SJCRH30 (cell line): ENCODE measurements at places on chromosomes 7 and 10. TPM values are rescaled to one million over a fixed set of nuclear protein-coding genes. Genes with fewer than 3 reads are reported as not detected.

The SHH gene
- total RNA-seq, result not detected in 2 replicates

The BAMBI gene
- total RNA-seq, result 3.8 and 4.3 TPM in 2 replicates

The KAZALD1 gene
- total RNA-seq, result 55.7 and 58.1 TPM in 2 replicates

The AEBP1 gene
- 13.4 and 17.8 TPM in 2 replicates for total RNA-seq

- no peak overlapping the region for H3K27ac ChIP-seq
- H3K36me3 ChIP-seq, result no peaks in the 10 kb centered on the region
- no peak overlapping the region for H3K4me3 ChIP-seq
These were observed 139.0 kb downstream of the HERPUD2 start for GRCh38 chr7:35555934-35556333.

DNA sequence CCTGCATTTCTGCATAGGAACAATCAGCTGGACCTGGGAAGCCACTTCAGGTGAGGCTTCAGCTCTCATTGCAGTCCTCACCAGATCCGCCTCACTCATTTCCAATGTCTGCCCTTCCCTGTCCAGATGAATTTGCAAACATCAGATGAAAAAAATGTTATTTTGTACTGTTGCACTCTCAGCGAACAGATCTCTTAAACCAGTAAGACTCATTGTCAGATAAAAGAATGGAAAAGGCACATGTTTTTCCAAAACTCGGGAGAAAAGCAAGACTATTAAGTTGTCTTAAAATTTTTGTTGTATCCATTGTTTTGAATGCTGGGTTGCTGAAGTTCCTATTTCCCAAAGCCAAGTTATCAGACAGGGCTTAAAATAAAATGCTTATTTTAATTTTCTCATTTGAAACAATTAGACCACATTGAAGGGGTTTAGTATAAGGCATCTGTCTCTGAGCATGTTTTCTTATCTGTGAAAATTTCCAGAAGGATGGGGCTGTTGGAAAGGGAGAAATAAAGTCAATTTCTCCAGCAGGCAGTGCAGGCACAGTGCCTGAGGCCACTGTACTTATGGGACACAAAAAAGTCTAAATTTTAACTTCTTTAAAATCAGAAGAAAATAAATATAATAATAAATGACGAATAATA is 396.8 kb downstream of the KCNMA1 start:
- H3K4me1 ChIP-seq, result peaks cover 29% of the 10 kb centered on the region
- DNase-seq, result no peak
- H3K4me3 ChIP-seq, result no peak overlapping the region
- H3K36me3 ChIP-seq, result no peaks in the 10 kb centered on the region

DNA sequence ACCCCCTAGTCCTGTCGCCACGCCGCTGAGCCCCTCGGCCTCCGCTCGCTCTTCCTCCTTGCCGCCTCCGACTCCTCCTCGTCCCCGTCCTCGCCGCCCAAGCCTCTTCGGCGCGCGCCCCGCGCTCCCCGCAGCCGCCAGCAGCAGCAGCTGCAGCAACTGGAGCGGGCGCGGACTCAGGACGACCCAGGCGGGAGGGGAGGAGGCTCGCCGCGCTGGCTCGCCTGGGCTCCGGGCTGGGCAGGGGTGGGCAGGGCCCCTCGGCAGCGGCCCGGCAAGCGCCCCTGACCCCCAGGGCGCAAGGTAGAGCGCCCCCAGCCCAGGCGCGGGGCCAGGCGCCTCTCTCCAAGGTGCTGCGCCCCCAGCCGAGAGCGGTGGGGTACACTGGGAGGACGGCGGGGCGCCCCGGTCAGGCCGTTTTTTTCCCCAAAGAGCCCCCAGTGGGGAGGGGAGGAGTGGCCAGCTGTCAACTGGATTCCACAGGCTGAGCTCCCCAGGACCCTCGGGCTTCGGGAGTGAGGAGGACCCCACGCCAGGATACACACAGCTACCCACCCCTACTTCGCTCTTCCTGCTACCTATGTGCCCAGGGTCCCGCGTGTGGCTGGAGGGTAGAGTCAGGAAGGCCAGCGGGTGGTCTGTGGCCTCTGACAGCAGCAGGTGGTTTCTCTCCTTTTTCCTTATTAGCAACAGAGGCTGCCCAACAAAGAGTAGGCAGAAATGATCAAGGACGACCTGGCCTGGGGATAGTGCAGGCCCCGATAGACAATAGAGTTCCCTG is 903 bp upstream of the KCNMA1 start:
- no peak overlapping the region for H3K4me3 ChIP-seq
- H3K36me3 ChIP-seq, result no peaks in the 10 kb centered on the region
- DNase-seq, result no peak
- H3K27me3 ChIP-seq, result peaks cover 9% of the 10 kb centered on the region; the same call in 1 of the 2 replicates
- H3K4me1 ChIP-seq, result no peaks in the 10 kb centered on the region

- H3K27ac ChIP-seq, result no peak overlapping the region
- peaks cover 11% of the 10 kb centered on the region; the same call in 1 of the 2 replicates for H3K36me3 ChIP-seq
- H3K27me3 ChIP-seq, result no peaks in the 10 kb centered on the region
These were observed 18.1 kb upstream of the DNA2 start for GRCh38 chr10:68489919-68490318.

- no peak overlapping the region for H3K4me3 ChIP-seq
- H3K36me3 ChIP-seq, result no peaks in the 10 kb centered on the region
- peaks cover 3% of the 10 kb centered on the region; the same call in 1 of the 2 replicates for H3K4me1 ChIP-seq
- no peak overlapping the region for H3K27ac ChIP-seq
These were observed 26.2 kb upstream of the CDCA7L start for GRCh38 chr7:21971780-21972396.

DNA sequence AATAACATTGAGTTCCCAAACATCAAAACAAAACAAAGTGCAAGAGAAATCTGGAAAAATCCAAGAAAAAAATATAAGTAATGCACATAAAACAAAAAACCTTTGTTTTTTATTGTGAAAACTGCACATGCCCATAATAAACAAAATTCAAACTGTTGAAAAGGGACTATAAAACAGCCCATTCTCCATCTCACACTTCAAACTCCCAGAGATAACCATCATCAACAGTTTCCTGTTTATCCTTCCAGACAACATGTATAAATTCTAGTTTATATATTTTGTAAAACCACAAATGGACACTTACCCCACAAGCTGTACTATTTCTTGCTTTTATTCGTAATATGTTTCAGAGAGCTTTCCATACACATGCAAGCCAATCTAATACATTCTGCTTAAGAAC is 79.3 kb downstream of the DPY19L1 start:
- DNase-seq, result no peak
- no peaks in the 10 kb centered on the region for H3K4me1 ChIP-seq
- H3K27ac ChIP-seq, result no peak overlapping the region
- H3K4me3 ChIP-seq, result no peak overlapping the region

DNA sequence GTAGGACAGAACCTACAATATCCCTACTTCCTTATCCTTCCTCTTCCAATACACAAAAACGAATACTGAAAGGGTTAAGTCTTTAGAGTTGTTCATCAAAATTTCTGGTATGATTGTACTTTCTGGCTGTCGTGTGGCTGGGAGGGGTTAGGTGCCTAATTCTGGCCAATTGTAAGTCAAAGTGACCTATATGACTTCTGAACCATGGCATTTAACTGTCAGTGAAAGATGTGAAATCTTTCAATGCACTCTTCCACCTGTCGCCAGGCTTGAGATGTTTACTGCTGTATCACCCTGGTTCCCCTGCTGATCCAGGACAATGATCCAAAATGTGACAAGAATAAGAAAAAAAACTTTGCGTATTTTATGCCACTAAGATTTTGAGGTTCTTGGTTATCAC is 20.8 kb downstream of the EPC1 start:
- H3K4me3 ChIP-seq, result no peak overlapping the region
- H3K36me3 ChIP-seq, result peaks cover 7% of the 10 kb centered on the region; the same call in 1 of the 2 replicates
- no peak overlapping the region for H3K27ac ChIP-seq
- no peaks in the 10 kb centered on the region for H3K27me3 ChIP-seq
- peaks cover 7% of the 10 kb centered on the region; the same call in 1 of the 2 replicates for H3K4me1 ChIP-seq

GRCh38 chr7:96546426-96546825 is 163.2 kb downstream of the SEM1 start:
- DNase-seq, result no peak
- no peak overlapping the region for H3K27ac ChIP-seq
- no peaks in the 10 kb centered on the region for H3K36me3 ChIP-seq
- no peaks in the 10 kb centered on the region for H3K27me3 ChIP-seq
- H3K4me3 ChIP-seq, result no peak overlapping the region

DNA sequence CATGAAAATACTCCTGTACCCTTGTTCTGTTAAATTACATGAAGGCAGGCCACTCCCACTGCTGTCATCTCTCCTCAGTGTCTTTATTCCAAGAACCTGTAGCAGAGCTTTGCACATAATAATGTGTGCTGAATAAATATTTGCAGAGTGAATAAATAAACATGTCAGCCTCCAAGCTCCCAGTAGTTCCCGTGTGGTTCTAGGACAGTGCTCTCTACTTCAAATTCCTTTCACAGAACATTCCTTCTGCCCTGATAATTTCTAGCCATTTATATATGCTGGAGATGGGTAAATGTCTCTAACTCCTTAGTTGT is 20.3 kb upstream of the HYAL4 start:
- no peaks in the 10 kb centered on the region for H3K36me3 ChIP-seq
- H3K4me1 ChIP-seq, result no peaks in the 10 kb centered on the region
- no peak overlapping the region for H3K4me3 ChIP-seq
- DNase-seq, result no peak
- H3K27ac ChIP-seq, result no peak overlapping the region

DNA sequence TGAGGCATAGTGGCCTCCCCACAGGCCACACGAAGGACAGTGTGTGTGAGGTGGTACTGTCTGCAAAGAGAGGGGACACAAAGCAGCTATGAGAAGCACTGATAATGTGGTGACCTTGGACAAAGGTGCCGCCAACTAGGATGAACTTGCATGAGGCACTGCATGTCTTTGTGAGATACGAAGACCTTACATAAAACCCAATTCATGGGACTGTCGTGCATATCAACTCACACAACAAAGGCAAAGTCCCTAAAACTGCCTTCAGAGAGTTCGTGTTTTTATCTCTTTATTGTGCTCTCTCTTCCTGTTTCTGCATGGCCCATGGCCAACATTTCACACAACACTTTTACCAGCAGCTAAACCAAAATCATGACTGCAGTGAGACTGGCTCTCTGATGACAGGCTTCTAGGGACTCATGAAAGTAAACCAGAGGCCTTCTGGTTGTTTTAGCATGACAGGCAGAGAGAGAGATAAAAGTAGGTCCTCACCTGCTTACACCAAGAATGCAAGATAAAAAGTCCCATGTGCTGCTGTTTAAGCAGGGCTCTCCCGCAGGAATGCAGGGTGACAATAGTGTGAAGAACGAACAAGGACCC is 347.8 kb downstream of the ELMO1 start:
- H3K27ac ChIP-seq, result no peak overlapping the region
- peaks cover 3% of the 10 kb centered on the region; the same call in 1 of the 2 replicates for H3K36me3 ChIP-seq
- DNase-seq, result no peak
- H3K4me1 ChIP-seq, result peaks cover 6% of the 10 kb centered on the region
- H3K27me3 ChIP-seq, result no peaks in the 10 kb centered on the region
- no peak overlapping the region for H3K4me3 ChIP-seq

- no peak for DNase-seq
- no peak overlapping the region for H3K27ac ChIP-seq
- no peaks in the 10 kb centered on the region for H3K27me3 ChIP-seq
- no peaks in the 10 kb centered on the region for H3K36me3 ChIP-seq
These were observed 630.1 kb downstream of the SORCS1 start for GRCh38 chr10:106534441-106534840.

- H3K27me3 ChIP-seq, result no peaks in the 10 kb centered on the region
- H3K4me1 ChIP-seq, result no peaks in the 10 kb centered on the region
- no peaks in the 10 kb centered on the region for H3K36me3 ChIP-seq
- DNase-seq, result no peak
These were observed 16.7 kb downstream of the VIPR2 start for GRCh38 chr7:159127691-159128642.

DNA sequence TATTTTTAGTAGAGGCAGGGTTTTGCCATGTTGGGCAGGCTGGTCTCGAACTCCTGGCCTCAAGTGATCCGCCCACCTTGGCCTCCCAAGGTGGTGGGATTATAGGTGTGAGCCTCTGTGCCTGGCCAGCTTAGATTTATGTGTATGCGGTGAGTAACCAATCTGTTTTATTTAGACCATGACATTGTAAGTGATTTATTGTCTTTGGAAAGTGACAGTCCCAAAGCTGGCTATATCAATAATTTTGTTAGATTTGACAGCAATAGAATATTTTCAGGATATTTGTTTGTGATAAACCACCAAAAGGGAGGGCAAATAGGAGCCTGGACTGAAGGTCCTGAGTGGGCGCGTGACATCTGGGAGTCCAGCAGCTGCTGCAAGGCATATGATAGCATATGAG is 75.7 kb downstream of the XRCC2 start:
- H3K4me1 ChIP-seq, result no peaks in the 10 kb centered on the region
- H3K4me3 ChIP-seq, result no peak overlapping the region
- H3K27ac ChIP-seq, result no peak overlapping the region

DNA sequence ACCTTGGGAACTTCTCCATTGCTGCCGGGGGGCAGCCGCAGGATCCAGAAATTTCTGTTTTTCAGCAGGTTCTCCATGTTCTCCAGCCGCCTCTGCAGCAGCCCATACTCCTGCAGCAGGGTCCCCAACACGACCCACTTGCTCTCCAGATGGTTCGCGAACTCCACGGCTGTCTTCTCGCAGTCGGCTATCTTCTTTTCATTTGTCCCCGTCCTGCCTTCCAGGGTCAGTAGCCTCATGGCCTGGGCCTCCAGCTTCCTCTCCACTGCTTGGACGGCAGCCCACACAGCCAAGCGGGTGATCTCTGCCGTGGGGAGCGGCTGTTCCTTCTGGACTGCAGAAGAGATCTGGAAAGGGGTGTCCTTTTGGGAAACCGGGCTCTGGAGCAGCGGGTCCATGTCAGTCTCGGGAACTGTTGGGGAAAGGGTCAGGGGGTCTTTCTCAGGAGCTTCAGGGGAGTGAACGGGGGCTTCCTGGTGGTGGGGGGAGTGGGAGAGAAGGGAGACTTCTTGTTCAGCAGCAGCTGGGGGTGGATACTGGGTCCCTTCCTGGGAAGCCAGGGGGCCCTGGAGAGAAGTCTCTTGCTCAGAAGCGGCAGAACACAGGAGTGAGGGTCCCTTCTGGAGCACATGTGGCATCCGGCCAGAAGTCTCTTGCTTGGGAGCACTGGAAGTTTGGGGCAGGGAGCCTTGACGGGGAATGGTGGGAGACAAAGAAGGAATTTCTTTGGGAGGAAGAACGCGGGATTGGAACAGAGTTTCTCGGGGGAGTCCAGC is 5.5 kb downstream of the ZNF777 start:
- H3K4me3 ChIP-seq, result no peak overlapping the region
- no peak overlapping the region for H3K27ac ChIP-seq
- H3K36me3 ChIP-seq, result peaks cover 9% of the 10 kb centered on the region
- H3K4me1 ChIP-seq, result no peaks in the 10 kb centered on the region
